ENCODE measurements at places on chromosomes 11 and 22.

- H3K27ac ChIP-seq, result peak overlapping the region; percentile 29
- no peak overlapping the region for H3K4me3 ChIP-seq
- no peaks in the 10 kb centered on the region for H3K27me3 ChIP-seq
- no peaks in the 10 kb centered on the region for H3K36me3 ChIP-seq
Observed at GRCh38 chr11:96256215-96257011, 86.6 kb downstream of the MAML2 start.

GRCh38 chr11:126391970-126392632, 36.6 kb downstream of the ST3GAL4 start:
- H3K4me1 ChIP-seq, result no peaks in the 10 kb centered on the region
- no peak overlapping the region for H3K27ac ChIP-seq
- H3K36me3 ChIP-seq, result no peaks in the 10 kb centered on the region
- H3K4me3 ChIP-seq, result no peak overlapping the region

DNA sequence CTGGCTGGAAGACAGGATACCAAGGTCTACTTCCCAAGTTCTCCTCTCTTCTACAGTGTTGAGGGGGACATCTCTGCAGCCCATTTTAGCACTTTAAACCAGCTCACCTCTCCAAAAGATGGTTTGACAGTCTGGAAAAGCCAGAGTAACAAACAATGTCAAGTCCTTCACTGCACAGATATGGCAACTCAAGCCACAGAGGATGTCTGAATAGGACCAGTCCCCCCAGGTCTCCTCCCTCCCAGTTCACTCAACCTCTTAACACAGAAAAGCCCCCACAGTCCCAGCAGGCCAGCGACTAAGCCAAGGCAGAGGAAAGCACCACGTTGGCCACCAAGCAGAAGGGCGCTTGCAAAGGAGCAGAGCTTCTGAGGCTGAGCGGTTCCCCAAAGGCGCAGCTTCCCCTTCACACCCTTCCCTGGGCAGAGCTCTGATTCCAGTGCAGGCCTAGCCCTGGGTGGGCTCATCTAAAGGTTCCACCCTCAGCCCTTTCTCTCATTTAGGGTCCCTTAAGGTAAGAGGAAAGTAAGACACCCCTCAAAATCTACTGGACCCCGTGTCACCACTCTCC, 62.7 kb downstream of the PAK1 start:
- H3K27me3 ChIP-seq, result no peaks in the 10 kb centered on the region
- DNase-seq, result peak; percentile 52
- peak overlapping the region; percentile 87 for H3K4me3 ChIP-seq
- H3K27ac ChIP-seq, result peak overlapping the region; percentile 57
- peaks cover 4% of the 10 kb centered on the region for H3K36me3 ChIP-seq
- H3K4me1 ChIP-seq, result peaks cover 23% of the 10 kb centered on the region

- H3K27me3 ChIP-seq, result peaks cover 37% of the 10 kb centered on the region
- no peak overlapping the region for H3K27ac ChIP-seq
- H3K4me1 ChIP-seq, result peaks cover 12% of the 10 kb centered on the region
- H3K4me3 ChIP-seq, result no peak overlapping the region
- peak; percentile 84 for DNase-seq
Observed at GRCh38 chr22:26416670-26417276, 12.3 kb upstream of the ASPHD2 start.

GRCh38 chr11:32109138-32109537, 18.3 kb downstream of the RCN1 start:
- H3K27ac ChIP-seq, result peak overlapping the region; percentile 11
- H3K27me3 ChIP-seq, result no peaks in the 10 kb centered on the region
- DNase-seq, result no peak
- no peak overlapping the region for H3K4me3 ChIP-seq

GRCh38 chr11:2269601-2270321, 627 bp downstream of the ASCL2 start:
- no peaks in the 10 kb centered on the region for H3K36me3 ChIP-seq
- H3K4me1 ChIP-seq, result no peaks in the 10 kb centered on the region
- DNase-seq, result peak; percentile 86

GRCh38 chr11:118691926-118692830, 12.7 kb upstream of the TREH start:
- no peaks in the 10 kb centered on the region for H3K27me3 ChIP-seq
- H3K4me3 ChIP-seq, result no peak overlapping the region
- no peak overlapping the region for H3K27ac ChIP-seq
- peak; percentile 87 for DNase-seq
- H3K4me1 ChIP-seq, result peaks cover 11% of the 10 kb centered on the region

- no peak overlapping the region for H3K27ac ChIP-seq
- no peak overlapping the region for H3K4me3 ChIP-seq
- no peaks in the 10 kb centered on the region for H3K27me3 ChIP-seq
- no peaks in the 10 kb centered on the region for H3K36me3 ChIP-seq
- DNase-seq, result no peak
Observed at GRCh38 chr11:79406376-79406775, 34.5 kb downstream of the TENM4 start.

GRCh38 chr11:103532133-103532788, 423.0 kb downstream of the DYNC2H1 start:
- H3K36me3 ChIP-seq, result no peaks in the 10 kb centered on the region
- peaks cover 64% of the 10 kb centered on the region for H3K4me1 ChIP-seq
- no peaks in the 10 kb centered on the region for H3K27me3 ChIP-seq
- H3K4me3 ChIP-seq, result no peak overlapping the region
- DNase-seq, result no peak

- H3K4me1 ChIP-seq, result peaks cover 18% of the 10 kb centered on the region
- peak; percentile 61 for DNase-seq
- no peak overlapping the region for H3K27ac ChIP-seq
- no peak overlapping the region for H3K4me3 ChIP-seq
- H3K27me3 ChIP-seq, result no peaks in the 10 kb centered on the region
Observed at GRCh38 chr22:33844273-33844672, 76.0 kb downstream of the LARGE1 start.

- no peak overlapping the region for H3K4me3 ChIP-seq
- peak; percentile 64 for DNase-seq
- no peaks in the 10 kb centered on the region for H3K27me3 ChIP-seq
- peaks cover 3% of the 10 kb centered on the region for H3K36me3 ChIP-seq
- peak overlapping the region; percentile 69 for H3K27ac ChIP-seq
Observed at GRCh38 chr11:100776212-100776896, 89.3 kb downstream of the ARHGAP42 start.

GRCh38 chr11:131760091-131761061, 390.0 kb downstream of the NTM start:
- H3K27ac ChIP-seq, result peak overlapping the region; percentile 89
- peak; percentile 91 for DNase-seq
- no peaks in the 10 kb centered on the region for H3K36me3 ChIP-seq

GRCh38 chr22:36330655-36331305, 57.0 kb downstream of the MYH9 start:
- H3K36me3 ChIP-seq, result peaks cover 85% of the 10 kb centered on the region
- peak overlapping the region; percentile 99 for H3K27ac ChIP-seq
- H3K4me3 ChIP-seq, result no peak overlapping the region
- peaks cover 99% of the 10 kb centered on the region for H3K4me1 ChIP-seq

- H3K27ac ChIP-seq, result no peak overlapping the region
- H3K27me3 ChIP-seq, result peaks cover 8% of the 10 kb centered on the region
- H3K4me3 ChIP-seq, result no peak overlapping the region
- DNase-seq, result peak; percentile 60
Observed at GRCh38 chr11:75733431-75734107, 15.9 kb downstream of the MOGAT2 start.

DNA sequence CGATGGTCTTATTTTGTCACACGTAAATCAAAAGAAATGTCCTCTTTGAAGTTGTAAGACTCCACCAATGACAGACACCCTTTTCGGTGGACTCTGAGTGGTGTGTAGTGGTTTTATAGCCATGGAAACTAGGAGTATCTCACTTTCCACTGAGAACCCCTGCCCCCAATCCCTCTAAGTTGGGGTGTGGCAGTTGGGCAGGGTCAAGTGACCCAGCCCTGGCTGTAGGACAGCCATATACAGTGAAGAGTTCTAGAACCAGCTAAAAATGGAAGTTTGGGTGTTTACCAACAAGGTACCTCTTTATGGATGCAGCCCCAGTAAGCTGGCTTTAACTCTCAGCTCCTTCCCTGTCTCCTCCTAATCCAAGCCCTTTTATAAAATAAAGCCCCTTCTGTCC, 5.2 kb downstream of the C22orf31 start:
- no peaks in the 10 kb centered on the region for H3K4me1 ChIP-seq
- no peaks in the 10 kb centered on the region for H3K27me3 ChIP-seq
- H3K4me3 ChIP-seq, result no peak overlapping the region
- no peak for DNase-seq

- H3K27me3 ChIP-seq, result peaks cover 19% of the 10 kb centered on the region
- H3K27ac ChIP-seq, result no peak overlapping the region
- H3K36me3 ChIP-seq, result no peaks in the 10 kb centered on the region
Observed at GRCh38 chr11:8206251-8207079, 37.6 kb upstream of the RIC3 start.

GRCh38 chr22:40055143-40055883, 60.6 kb downstream of the FAM83F start:
- H3K27me3 ChIP-seq, result peaks cover 4% of the 10 kb centered on the region
- no peak overlapping the region for H3K4me3 ChIP-seq
- H3K27ac ChIP-seq, result no peak overlapping the region
- H3K4me1 ChIP-seq, result no peaks in the 10 kb centered on the region
- DNase-seq, result no peak
- no peaks in the 10 kb centered on the region for H3K36me3 ChIP-seq

- no peaks in the 10 kb centered on the region for H3K27me3 ChIP-seq
- DNase-seq, result no peak
- no peaks in the 10 kb centered on the region for H3K4me1 ChIP-seq
- H3K27ac ChIP-seq, result no peak overlapping the region
Observed at GRCh38 chr11:82403640-82404305, 329.9 kb downstream of the FAM181B start.

DNA sequence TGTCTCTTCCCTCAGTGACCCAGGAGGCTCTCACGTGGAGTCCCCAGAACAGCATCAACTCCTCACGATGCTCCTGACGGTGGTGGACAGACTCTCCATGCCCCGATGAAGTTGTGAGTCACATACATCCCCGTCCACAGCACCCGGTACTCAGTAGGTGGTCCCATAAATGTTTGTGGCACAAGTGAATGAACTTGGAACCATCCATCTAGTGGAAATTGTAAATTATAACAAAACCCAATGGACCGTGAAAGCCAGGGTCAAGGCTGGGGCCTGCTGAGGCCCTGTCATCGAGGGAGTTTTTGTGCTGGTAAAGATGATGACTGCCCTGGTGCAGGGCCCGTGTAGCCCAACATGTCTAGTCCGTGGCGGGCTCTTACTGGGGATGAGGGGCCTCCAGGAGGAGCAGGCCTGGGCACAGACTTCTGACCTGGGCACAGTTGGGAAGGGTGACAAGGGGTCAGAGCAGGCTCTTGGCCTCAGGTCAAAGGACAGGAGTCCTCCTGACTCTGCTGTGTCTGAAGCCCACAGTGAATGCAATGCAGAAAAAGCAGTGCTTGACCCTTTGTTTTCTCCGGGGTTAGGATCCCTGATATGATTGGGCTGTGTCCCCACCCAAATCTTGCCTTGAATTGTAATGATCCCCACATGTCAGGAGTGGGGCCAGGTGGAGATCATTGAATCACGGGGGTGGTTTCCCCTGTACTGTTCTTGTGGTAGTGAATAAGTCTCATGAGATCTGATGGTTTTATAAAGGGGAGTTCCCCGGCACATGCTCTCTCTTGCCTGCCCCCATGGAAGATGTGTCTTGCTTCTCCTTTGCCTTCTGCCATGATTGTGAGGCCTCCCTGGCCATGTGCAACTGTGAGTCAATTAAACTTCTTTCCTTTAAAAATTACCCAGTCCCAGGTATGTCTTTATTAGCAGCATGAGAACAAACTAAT, 20.0 kb upstream of the SMIM38 start:
- H3K27ac ChIP-seq, result no peak overlapping the region
- H3K36me3 ChIP-seq, result no peaks in the 10 kb centered on the region

DNA sequence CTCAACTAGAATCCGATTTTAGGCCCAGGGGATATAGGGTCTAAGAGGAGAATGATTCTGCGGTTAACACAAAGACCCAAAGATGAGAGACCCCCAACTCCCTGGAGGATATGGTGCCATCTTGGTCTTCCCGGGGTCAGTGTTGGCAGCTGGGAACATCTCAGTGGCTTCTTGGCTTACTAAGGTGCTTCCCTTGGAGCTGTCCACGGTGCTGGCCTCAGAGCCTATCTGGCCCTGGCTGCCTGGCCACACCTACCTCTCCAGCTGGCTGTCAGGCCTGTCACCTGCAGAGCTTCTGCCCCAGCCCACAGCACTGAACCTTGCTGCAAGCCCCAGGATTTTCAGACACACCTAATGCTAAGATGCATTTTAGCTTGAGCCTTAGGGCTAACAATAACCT, 70.7 kb upstream of the THY1 start:
- H3K27ac ChIP-seq, result no peak overlapping the region
- no peak overlapping the region for H3K4me3 ChIP-seq
- H3K4me1 ChIP-seq, result no peaks in the 10 kb centered on the region
- peaks cover 9% of the 10 kb centered on the region for H3K27me3 ChIP-seq
- no peaks in the 10 kb centered on the region for H3K36me3 ChIP-seq
- peak; percentile 90 for DNase-seq

GRCh38 chr11:62546244-62546928, at the start of gene AHNAK:
AHNAK (minus strand) TSS chr11:62546806; CDS start chr11:62536098, 10,708 bp downstream.
- H3K4me3 ChIP-seq, result peak within 1 kb of the TSS; percentile 98
- DNase-seq, result peak; percentile 95
- H3K36me3 ChIP-seq, result no peaks in the 10 kb centered on the region
- H3K4me1 ChIP-seq, result peaks cover 41% of the 10 kb centered on the region
- H3K27ac ChIP-seq, result peak within 1 kb of the TSS; percentile 67

GRCh38 chr22:37312549-37313183, 30.4 kb downstream of the CYTH4 start:
- H3K36me3 ChIP-seq, result no peaks in the 10 kb centered on the region
- no peaks in the 10 kb centered on the region for H3K27me3 ChIP-seq
- peak; percentile 55 for DNase-seq
- H3K4me1 ChIP-seq, result peaks cover 32% of the 10 kb centered on the region
- no peak overlapping the region for H3K4me3 ChIP-seq

DNA sequence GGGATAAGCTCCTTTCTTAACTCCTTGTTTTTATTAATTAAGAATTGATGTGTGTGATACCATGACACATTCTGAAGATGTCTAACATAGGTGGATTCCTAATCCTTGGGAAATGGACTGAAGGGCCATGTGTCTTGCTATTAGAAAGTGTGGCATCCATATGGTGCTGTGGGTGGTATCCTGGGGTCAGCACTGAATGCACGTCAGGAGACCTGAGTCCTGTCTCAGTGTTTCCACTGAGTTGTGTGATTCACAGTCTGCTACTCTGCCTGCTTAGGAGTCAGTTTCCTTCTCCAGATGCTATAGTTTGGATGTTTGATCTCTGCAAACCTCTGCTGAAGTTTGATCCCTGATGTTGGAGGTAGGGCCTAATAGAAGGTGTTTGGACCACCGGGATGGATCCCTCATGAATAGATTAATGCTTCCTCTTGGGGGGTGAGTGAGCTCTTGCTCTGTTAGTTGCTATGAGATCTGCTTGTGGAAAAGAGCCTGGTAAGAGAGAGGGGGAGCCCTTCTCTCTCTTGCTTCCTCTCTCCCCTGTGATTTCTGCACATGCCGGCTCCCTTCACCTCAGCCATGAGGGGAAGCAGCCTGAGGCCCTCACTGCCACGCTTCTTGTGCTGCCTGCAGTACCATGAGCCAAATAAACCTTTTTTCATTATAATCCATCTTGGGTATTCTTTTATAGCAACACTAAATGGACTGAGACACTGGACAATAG, 666.5 kb downstream of the NTM start:
- no peaks in the 10 kb centered on the region for H3K36me3 ChIP-seq
- peaks cover 30% of the 10 kb centered on the region for H3K4me1 ChIP-seq
- H3K27ac ChIP-seq, result peak overlapping the region; percentile 50
- no peak overlapping the region for H3K4me3 ChIP-seq

GRCh38 chr11:67416416-67417335, 1.2 kb downstream of the CARNS1 start:
- DNase-seq, result no peak
- H3K27me3 ChIP-seq, result peaks cover 23% of the 10 kb centered on the region
- peaks cover 3% of the 10 kb centered on the region for H3K4me1 ChIP-seq
